Large intestine (tissue), 12 donors: ENCODE measurements at places on chromosomes 5 and 9.

- H3K4me3 ChIP-seq: no peak overlapping the region
- peaks cover 19% of the 10 kb centered on the region for H3K4me1 ChIP-seq
- no peak overlapping the region for H3K27ac ChIP-seq
- DNase-seq: no peak
- H3K27me3 ChIP-seq: no peaks in the 10 kb centered on the region
These were observed 2.9 kb upstream of the VDAC1 start for GRCh38 chr5:134007581-134008265.

GRCh38 chr5:149680810-149681221 lies 49.3 kb upstream of the PPARGC1B start:
- no peaks in the 10 kb centered on the region for H3K27me3 ChIP-seq
- no peak overlapping the region for H3K27ac ChIP-seq
- no peak overlapping the region for H3K4me3 ChIP-seq

- H3K36me3 ChIP-seq: no peaks in the 10 kb centered on the region
- no peaks in the 10 kb centered on the region for H3K27me3 ChIP-seq
- H3K4me1 ChIP-seq: no peaks in the 10 kb centered on the region
- no peak for DNase-seq
- H3K4me3 ChIP-seq: no peak overlapping the region
- no peak overlapping the region for H3K27ac ChIP-seq
These were observed 1200.6 kb upstream of the ACO1 start for GRCh38 chr9:31183866-31184265.

DNA sequence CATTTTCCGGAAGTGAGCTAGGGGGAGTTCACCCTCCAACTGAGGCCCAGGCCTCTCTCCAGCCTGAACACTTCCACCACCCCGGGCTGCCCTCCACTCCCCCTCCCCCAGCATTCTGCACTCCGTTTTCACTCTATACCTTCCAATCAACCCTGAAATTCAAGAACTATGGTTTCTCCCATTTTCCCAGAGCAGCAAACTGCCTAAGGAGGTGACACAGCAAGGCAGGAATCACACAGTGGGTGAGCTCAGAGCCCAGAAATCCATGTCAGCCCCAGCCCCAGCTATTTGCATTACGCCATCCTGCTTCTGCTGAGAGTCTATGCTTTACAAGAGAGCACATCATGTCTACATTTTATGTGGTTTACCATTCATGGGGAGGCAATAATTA lies 11.9 kb downstream of the MSX2 start:
- peaks cover 66% of the 10 kb centered on the region for H3K27me3 ChIP-seq
- no peak overlapping the region for H3K27ac ChIP-seq
- H3K4me1 ChIP-seq: peaks cover 3% of the 10 kb centered on the region
- no peak overlapping the region for H3K4me3 ChIP-seq

- H3K27me3 ChIP-seq: no peaks in the 10 kb centered on the region
- H3K4me3 ChIP-seq: no peak overlapping the region
- DNase-seq: no peak
- no peaks in the 10 kb centered on the region for H3K4me1 ChIP-seq
- no peaks in the 10 kb centered on the region for H3K36me3 ChIP-seq
These were observed 181.8 kb upstream of the DAB2 start for GRCh38 chr5:39606591-39606990.
